ENCODE measurements at places on chromosomes 3 and 15.

- DNase-seq = no peak
Measured at GRCh38 chr3:12624056-12624455, 39.9 kb downstream of the RAF1 start.

- DNase-seq = no peak
Measured at GRCh38 chr3:107588217-107588616, 65.5 kb downstream of the BBX start.

GRCh38 chr3:50135964-50136363, 19.2 kb upstream of the SEMA3F start:
- no peak for DNase-seq

DNA sequence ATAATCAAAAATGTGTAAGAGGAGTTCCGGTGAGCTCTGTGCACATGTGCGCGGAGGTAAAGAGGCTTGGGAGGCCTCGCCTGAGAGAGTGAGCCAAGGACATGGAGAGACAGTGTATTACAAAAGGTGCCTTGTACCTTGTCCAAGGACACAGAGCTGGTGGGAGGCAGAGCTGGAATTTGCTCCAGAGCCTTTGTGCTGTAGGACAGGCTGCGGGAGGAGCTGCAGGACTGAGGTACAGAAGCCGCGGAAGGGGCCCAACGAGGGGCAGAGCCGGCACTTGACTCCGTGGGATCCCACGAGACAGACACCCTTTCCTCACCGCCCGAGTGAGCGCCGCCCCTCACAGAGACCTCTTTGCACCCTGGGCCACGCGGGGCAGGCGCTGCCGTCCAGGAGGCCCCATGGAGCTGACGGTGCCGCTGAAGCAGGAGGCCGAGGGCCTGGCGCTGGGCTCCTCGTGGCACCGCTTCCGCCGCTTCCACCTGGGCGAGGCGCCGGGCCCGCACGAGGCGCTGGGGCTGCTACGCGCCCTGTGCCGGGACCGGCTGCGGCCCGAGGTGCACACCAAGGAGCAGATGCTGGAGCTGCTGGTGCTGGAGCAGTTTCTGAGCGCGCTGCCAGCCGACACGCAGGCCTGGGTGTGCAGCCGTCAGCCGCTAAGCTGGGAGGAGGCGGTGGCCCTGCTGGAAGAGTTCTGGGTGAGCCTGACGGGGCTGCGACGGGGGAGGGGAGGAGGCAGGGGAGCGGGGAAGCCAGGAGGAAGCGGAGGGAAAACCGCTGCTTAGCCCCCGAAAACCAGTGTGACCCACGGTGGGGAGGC, 68.7 kb downstream of the SLTM start:
- no peak for DNase-seq

- no peak for DNase-seq
Measured at GRCh38 chr3:190260301-190260700, 61.9 kb downstream of the CLDN1 start.

DNA sequence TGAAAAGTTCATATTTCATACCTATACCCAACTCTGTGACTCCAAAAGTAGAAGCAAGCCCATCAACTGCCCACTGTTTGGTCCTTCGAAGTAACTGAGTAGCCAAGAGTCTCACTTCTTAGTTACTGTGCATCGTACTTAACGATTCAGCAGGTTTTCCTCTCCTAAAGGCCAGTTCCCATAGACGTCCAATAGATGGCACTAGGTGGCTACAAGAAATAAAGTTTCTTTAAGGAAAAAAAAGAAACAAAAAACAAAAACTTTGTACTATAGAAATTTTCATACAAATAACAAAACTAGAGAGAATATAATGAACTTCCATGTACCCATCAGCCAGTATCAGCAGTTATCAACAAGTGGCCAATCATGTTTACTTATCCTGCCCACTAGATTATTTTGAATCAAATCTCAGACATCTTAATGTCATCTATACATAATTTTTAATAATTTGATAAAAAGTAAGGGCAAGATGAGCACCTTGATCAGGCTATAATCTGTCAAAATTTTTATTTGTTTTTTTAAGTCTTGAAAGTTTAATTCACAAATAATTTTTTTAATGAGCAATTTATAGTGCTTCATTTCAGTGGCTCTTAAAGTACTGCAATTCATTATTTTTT, 63.8 kb upstream of the ACP3 start:
- no peak for DNase-seq

DNA sequence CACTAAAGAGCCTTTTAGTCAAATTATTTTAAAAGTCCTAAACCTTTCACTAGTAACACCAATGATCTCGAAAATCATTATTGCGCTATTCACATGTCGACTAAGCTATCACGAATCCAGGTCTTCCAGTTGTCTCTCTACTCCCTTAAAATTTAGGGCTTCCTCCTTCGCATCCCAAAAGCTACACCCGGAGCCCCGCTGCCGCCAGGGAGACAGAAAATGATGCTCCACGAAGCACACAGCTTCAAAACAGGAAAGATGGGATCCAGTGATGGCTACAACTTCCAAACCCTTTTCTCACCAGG, 253 bp downstream of the IFT80 start:
- DNase-seq = no peak

GRCh38 chr3:10707400-10708215, 108.4 kb upstream of the SLC6A11 start:
- no peak for DNase-seq

DNA sequence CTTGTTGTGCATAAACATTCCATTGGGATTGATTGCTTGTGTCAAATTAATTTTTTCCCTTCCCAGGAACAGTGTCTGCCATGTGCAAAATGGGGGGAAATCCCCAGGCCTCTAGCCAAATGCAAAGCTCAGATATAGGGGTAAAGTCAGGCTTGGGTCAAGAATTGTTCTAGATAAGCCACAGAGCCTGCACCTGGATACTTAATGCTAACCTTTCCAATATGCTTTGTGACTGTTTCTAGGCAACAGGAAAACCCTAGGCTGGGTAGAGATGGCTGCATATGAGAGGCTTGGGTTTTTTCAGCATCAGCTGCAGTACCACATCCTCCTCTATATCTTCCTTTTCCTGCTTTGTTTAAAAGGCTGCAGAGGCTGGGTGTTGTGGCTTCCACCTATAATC, 61.9 kb upstream of the ROPN1 start:
- no peak for DNase-seq

DNA sequence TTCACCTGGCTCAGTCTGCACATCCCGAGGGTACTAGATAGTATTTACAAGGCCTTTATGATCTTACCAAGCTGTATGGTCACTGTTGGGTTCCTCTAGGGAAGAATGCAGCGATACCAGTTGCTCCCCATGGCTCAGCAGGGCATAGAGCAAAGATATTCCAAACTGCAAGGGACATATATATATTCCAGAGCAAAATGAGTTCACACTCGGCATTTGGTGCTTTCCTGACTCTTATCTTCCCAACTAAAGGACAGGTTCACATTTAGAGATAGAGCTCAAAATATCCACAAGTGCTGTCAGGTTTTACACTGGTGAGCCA, 3.5 kb upstream of the SPG11 start:
- no peak for DNase-seq

- no peak for DNase-seq
Measured at GRCh38 chr3:48429960-48430707, at the start of gene PLXNB1. Gene PLXNB1 (minus strand): TSS chr3:48430086. CDS start chr3:48424611, 5,475 bp downstream.

- DNase-seq = no peak
Measured at GRCh38 chr3:144141074-144141473, 169.5 kb downstream of the DIPK2A start.

DNA sequence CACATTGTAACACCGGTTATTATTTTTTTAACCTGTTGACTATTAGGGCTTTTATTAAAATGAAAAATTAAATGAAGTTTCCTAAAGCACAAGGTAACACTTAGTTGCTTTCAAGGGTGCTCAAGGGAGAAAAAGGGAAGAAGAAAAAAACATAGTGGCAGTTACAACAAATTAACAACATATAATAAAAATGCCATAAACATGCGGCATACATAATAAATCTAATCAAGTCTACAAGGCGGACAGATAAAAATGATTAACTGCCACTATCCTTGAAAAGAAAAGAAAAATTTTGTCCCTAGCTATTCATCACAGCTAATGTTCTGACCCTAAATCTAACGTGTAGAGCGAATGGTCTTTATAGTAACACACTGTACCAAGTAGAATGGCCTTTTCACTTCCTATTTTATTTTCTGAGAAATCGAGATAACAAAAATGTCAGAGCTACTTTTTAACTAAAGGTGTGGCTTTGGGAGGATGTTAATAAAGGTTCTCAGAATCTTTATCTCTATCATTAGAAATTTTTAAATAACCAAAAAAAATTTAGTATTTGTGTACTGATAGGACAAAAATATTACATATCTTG, 194.9 kb downstream of the FOXP1 start:
- DNase-seq = no peak

- DNase-seq = no peak
Measured at GRCh38 chr3:71549951-71550350, 33.6 kb downstream of the FOXP1 start.

DNA sequence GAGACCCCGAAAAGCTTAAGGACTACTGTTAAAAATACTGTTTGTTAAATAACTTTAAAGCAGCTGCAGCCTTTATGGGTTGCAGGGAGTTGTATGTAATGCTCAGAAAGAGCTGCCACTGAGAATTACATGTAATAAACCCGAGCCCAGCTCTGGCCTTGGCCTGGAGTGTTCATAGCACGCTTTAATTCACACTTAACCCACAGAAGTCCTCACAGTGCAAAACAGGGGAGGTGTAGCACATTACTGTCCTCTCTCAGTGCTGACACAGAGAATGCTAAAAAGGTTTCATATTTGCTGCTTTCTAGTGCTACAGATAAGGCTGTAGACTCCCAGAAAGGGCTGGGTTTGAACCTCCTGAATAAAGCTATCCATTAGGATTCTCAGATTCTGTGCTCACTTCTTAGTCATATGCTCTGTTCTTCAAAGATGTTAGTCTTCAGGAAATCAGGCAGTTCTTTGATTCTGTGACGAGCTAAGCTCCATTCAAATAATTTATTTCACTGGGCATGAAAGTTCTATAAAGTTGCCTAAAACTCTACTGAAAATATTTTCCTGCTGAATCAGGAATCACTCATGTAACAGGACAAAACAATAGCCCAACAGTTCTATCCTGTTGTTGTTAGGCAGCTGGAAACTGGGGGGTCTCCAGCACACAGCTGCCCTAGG, 108.0 kb downstream of the SENP2 start:
- DNase-seq = no peak

- DNase-seq = no peak
Measured at GRCh38 chr3:6667354-6667753, 193.6 kb upstream of the GRM7 start.

GRCh38 chr3:169278667-169279066, 384.8 kb downstream of the MECOM start:
- DNase-seq = no peak

- DNase-seq = no peak
Measured at GRCh38 chr15:92907896-92908712, 8.0 kb downstream of the CHD2 start.

DNA sequence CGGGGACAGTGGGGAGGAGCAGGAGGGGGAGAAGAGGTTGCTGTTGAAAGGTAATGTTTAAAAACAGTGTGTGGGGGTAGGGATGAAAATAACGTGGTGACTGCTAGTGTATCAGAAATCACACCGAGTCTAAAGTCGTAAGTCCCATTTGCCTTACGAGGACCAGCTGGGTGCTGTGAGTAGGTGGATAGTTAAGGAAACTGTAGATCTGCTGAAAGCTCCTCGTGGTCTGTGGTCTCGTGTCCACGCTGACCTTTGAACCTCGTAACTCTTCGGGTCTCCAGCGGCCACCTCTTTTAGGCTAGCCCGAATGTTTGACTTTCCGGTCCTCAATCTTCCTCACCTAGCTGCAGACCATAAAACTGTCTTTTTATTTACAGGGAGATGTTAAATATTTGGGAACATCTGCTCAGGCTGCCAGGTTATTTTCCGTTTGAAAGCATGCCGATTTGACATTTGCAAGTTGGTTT, 29.3 kb upstream of the ST3GAL6 start:
- no peak for DNase-seq

DNA sequence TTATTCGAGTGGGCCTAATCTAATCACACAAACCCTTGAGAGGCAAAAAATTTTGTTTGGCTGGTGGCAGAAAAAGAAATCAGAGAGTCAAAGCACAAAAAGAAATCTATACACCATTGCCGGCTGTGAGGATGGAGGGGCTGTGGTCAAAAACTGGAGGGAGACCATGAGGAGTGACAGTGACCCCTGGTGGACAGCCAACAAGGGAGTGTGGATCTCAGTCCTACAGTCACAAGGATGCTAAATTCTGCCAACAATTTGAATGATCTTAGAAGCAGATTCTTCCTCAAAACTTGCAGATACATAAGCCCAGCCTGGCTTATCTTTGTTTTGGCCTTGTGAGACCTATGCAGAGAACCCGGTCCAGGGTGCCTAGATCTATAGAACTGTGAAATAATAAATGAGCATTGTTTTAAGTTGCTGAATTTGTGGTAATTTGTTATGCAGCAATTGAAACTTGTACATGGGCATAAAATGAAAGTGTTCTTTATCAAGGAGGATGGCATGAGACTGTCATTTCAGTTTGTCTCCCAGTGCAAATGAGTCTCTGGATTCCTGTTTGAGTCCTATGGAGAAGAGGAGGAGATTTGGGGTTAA, 103.0 kb upstream of the ARHGEF26 start:
- peak; percentile 9 for DNase-seq

DNA sequence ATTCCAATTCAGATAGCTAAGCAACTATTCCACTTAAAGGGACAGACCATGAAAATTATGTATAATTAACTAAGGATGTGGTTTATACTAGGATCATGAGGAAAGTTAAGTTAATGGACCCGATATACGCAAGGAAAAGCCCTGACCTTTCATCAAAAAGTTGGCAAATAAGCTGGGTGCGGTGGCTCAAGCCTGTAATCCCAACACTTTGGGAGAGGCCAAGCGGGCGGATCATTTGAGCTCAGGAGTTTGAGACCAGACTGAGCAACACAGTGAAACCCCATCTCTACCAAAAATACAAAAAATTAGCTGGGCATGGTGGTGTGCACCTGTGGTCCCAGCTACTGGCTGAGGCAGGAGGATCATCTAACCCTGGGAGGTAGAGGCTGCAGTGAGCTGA, 39.6 kb downstream of the SCAP start:
- DNase-seq = no peak

GRCh38 chr15:92683511-92683834, 27.9 kb upstream of the FAM174B start:
- DNase-seq = no peak

DNA sequence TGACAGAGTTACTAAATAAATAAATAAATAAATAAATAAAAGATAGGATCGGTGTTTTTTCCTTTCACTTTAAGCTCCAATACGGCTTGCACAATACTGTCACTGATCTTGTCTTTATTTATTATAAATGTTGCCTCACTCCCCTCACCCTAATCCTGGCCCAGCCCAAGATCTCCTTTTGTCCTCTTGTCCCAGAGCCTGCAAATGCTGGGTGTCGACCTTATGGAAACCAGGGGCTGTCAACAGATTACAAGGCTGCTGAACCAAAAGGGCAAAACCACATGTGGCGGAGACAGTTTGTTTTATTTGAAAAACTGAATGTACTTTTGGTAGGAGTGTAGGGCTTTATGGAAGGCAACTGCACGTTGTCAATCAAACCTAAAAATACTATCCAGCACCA, 75.9 kb downstream of the RFTN1 start:
- DNase-seq = no peak
